CD4-positive, alpha-beta T cell treated with Interleukin-15 for 1 hour (primary cell): ENCODE measurements at places on chromosomes 7 and 10.
A peak's percentile ranks its signal among the peaks of the same experiment; 100 is the strongest.

DNA sequence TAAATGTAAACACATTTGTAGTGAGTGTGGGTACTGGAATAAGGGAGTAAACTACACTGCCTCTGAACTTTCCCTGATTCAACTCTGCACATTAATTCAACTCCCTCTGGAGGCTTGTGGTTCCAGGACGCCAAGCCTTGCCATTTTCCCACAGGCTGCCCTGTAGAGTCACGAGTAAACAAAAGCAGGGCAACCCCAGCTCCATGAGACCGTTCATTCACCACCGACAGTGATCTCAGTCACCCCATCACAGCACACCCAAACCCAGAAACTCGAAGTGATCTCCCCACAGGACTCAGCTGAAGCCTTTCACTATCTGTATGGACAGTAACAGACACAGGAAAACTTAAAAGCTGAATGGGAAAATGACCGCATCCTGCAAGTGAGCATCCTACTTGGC lies 218.8 kb upstream of the FRMD4A start:
- DNase-seq = no peak

GRCh38 chr10:6721964-6722615 lies 142.0 kb upstream of the PRKCQ start:
- no peak for DNase-seq

GRCh38 chr10:11894381-11895107 lies 71.4 kb downstream of the PROSER2 start:
- no peak for DNase-seq

DNA sequence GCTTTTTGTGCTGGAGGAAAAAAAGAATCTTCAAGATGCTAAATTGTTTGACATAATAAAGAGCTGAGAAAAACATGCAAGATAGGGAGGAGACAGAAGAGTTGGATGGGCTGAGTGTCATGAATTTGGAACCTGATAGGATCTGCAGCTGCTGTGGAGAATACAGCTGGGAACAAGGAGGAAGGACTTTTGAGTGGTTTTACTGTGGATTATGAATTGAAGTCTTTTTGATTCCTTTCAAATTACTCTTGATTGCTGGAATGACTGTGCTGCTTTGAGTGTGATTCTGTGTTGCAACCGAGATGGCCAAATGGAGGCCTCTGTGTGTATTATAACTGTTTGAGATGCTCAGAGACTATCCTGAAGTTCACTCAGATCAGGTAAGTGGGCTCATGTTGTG lies 4.0 kb downstream of the EFCAB10 start:
- DNase-seq = no peak

DNA sequence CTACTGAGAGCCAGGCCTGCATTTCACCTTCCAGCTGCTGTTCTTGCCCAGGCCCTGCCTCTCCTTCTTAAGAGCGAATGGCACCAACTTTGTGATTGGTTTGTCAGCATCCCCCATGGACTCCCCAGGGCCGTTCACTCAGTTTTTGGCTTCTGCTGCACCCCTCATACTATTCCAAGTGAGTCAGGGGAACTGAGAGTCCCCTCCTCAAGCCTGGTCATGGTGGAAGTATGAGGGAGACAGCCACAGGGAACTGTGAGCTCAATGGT lies 62.4 kb upstream of the ANTXRL start:
- no peak for DNase-seq

DNA sequence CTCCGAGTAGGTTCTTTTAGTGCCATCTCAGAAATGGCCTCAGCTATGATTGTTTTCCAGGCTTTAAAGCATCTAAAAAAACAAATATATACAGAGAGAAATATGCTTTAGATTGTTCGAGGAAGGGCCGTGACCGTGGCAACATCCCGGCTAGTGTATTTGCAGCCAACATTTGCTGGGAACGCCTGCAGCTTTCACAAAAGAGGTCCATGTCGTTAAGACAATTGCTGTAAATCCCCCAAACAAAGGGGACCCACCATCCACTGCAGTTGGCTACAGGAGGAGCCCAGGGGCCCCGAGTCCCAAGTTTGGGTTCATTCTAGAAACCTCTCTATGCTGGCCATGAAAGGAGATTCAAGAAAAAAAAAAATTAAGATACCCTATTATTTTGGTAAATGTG lies 152.8 kb upstream of the TCF7L2 start:
- no peak for DNase-seq

- no peak for DNase-seq
Measured at GRCh38 chr10:77431209-77431611, 206.4 kb downstream of the KCNMA1 start.

GRCh38 chr10:62632071-62632809 lies 172.3 kb upstream of the ADO start:
- peak; percentile 82 for DNase-seq

- DNase-seq = no peak
Measured at GRCh38 chr7:132207211-132207610, 369.1 kb downstream of the PLXNA4 start.

DNA sequence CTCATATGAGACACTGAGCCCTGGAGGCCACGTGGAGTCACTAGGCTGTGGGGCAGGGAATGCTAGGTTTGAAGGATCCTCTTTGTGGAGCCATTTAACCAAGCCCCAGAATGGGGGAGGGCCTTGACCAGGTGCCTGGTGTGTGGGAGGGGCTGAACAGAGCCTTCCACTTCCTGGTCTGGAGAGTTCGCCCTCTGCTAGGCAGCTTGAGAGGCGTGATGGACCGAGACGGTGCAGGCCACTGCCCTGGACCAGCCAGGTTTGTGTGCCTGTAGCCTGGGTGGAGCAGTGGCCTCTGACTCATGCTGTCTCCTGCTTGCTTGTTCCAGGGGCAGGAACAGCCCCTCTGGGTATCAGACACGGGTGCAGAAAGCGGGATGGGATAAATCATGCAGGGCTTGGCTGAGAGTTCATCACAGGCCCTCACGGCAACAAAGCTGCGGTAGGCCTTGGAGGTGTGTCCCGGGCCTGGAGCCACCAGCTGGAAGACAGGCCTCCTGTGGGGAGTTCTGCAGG lies 27.4 kb downstream of the ADAMTS14 start:
- DNase-seq = no peak

GRCh38 chr7:98105942-98106544 lies 619 bp upstream of the LMTK2 start:
- DNase-seq = no peak

DNA sequence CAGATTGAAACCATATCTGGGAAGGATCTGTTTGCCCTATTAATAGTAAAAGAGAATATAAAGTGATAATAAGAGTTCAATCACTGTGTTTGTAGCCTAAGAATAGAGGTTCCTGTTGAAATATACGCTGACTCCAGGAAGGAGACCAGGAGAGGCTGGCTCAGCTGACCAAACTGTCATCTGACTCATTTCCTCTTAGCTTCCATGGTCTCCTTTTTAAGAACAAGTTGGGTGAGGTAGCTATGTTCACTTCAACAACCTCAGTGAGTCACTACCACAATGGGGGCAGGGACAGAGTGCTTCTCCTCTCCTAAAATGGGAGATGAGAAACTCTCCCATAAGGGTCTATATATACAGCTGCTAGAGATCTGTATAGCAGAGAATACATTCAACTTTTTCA lies 543.3 kb downstream of the CALN1 start:
- no peak for DNase-seq

DNA sequence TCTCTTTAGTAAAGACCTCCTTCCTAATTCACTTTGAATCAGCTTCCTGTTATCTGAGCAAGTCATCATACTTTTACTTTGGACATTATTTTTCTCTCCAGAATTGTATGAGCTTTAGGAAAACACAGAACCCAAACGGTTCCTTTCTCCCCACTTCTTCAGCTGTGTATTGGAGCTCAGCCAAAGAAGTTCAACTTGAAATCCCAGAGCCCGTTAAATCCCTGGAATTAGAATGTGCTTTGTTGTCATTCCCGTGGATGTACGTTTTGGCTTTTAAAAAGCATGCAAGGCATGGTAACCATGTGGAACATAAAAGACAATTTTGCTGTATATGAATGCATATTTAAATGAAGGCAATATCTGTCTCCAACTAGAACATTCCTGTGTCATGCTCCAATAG lies 46.6 kb downstream of the AGMO start:
- DNase-seq = no peak

DNA sequence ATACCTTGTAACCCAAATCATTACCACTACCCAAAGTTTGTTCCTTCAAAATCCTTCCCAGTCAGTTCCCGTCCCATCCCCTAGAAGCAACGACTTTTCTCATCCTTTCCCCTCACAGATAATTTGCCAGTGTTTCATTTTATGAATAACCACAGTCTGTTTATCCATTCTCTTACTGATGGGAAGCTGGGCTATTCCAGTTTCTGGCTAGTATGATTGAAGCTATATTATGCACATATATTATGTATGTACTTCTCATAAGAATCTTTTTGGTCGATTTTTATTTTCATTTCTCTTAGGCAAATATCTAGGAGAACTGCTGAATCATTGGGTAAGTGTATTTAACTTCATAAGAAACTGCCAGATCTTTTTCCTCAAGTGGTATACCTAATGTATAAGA lies 114.6 kb downstream of the ZNF438 start:
- DNase-seq = no peak

- DNase-seq = no peak
Measured at GRCh38 chr7:6227294-6227846, 45.1 kb downstream of the CYTH3 start.
